ENCODE measurements at places on chromosomes 3 and 15.
A peak's percentile ranks its signal among the peaks of the same experiment; 100 is the strongest.

DNA sequence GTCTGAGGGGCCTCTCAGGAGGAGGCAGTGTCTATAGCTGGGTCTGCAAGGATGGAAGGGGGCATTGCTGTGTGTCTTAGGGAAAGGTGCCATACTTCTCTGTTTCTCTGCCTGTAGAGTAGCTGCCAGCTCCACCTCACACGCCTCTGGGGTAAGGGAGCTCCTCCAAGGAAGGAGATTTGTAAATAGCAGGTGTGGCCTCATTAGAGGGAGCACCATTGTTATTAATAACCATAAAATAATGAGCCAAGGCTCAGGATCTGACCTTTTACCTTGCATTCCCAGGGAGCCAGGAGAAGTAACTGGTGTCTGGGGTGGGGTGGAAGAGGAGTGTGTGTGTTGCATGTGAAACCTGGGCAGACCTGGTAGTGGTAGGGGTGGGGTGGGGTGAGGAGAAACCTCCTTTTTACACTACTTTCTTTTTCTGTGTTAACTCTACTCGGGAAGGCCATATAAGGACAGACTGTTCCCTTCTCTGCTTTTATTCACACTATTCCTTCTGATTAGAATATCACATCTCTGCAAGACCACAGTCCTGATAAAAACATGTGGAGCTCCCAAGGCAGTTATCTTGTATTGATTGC, 2.2 kb upstream of the C15orf39 start:
- DNase-seq: no peak

- DNase-seq: no peak
Measured at GRCh38 chr15:40633178-40633577, 39.1 kb downstream of the KNL1 start.

DNA sequence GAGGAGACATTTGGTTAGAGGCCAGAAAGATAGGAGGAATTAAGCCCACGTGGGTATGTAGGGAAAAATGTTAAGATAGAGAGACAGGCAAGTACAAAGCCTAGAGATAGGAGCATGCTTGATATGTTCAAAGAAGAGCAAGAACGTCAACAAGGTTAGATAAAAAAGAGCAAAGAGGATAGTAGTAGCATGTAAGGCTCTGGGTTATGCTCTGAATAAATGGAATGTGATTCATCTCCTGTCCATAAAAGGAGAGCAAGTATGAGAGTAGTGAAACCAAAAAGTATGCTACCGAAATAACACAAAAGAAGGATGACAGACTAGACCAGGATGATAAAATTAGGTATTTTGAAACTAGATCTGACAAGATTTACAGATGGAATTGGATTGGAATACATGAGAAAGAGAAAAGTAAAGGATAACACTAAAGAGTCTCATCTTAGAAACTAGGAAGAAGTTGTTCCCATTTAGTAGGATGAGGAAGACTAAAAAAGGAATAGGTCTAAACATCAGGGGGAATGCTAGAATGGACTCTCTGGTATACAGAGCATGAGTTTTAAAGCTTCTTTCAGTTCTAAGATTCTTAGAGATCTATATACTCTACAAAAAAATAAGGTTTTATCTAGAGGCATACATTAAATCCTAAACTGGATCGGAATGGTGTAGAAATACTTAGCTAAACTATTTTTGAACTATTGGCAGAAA, 59.1 kb downstream of the TRPM7 start:
- DNase-seq: no peak

DNA sequence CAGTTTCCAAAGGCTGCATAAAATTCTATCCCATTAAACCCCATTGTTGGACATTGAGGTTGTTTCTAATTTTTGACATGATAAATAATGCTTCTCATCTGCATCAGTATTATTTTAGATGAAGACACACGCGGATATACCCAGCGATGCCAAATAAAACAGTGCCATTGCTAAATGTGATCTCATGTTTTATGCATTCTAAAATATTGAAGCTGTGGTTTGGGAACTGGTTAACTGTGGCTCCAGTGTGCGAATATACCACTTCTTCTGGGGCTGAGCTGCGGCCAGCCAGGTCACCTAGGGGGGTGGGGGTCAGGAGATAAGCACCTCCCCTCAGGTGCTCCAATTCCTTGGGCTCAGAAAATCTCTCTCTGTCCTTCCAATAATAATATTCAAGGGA, 230.0 kb downstream of the ADAMTS9 start:
- DNase-seq: no peak

GRCh38 chr15:69380100-69380725, 33.9 kb upstream of the KIF23 start:
- DNase-seq: no peak

DNA sequence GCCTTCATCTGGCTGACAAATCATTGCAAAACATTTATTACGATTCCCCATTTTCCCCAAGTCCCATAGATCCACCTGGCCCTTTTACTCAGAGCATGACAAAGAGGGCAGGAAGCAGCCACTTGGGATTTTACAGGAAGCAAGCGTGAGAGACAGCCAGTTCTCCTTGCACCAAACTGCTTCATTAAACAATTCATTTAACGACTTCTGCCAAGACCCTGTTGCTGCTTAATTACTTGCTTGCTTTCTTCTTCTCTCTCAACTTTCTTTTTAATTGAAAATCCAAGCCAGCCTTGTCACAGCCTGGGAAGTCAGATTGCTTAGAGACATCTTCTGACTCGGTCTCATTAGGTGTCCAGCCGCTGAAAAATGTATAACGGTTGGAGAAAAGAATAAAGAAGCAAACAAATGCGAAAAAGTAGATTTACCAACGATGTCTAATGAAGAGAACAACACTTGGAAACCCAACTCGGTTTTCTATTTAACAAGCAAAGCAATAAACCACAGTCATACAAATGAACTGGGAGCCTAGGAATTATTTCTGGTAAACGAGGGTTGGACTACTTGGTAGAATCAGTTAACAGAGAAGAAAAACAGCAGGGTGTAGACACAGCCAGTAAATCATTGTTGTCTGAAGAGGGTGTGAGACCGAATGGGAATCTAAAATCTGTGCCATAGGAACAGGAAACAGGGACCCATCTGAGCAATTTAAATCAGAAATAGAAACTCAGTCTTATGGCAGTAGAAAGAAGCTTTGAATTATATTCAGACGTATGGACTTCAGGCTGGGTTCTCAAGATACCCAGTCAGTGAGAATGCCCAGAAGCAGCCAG, 298.3 kb downstream of the LRRC3B start:
- DNase-seq: no peak

GRCh38 chr15:69994429-69995205, 103.1 kb downstream of the TLE3 start:
- DNase-seq: no peak

DNA sequence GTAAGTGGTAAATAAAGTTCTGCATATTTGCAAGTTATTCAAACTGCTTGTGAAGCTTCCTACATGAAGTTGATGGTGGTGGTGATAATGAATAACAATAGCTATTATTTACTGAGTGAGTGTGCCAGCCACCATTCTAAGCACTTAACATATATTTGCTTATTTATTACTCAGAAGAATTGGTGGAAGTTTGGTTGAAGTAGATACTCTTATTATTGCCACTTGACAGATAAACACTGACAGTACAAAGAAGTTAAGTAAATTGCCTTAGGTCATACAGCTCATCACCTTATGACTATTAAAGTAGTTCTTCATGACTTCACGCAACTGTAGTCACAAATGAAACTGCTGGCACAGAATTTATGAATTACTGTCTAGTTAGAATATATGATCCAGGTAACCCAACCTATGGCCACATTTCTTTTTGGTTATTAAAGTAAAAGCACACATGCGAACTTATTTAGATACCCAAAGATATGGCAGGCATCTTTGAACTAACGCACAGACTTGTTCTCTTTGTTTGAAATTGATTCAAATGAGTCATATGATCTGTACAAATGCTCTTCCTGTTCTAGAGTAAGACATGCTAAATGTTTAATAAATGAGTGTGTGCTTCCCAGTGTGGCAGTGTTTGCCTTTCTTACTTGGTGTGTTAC, 99.8 kb upstream of the NR2F2 start:
- no peak for DNase-seq

DNA sequence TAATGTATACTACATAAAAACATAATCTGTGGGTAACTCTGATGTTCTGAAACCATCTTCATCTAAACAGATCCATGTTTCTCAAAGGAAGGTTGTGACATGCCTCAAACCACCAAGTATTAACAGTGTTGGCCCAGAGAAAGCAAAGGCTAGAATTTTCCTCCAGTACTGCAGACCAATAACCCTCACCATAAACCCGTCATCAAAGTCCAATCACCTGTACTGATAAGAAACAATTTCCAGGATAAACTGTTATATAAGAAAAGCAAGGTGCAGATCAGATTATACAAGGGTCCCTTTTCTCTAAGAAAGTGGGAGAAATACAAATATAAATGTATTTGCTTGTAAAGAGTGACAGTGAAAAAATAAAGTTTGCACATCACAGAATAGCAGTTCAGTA, 32.3 kb downstream of the TBC1D2B start:
- DNase-seq: no peak

GRCh38 chr15:59059076-59059597, 45.8 kb upstream of the CCNB2 start:
- DNase-seq: no peak

- DNase-seq: peak; percentile 3
Measured at GRCh38 chr3:52153389-52154096, 680 bp downstream of the POC1A start.

- no peak for DNase-seq
Measured at GRCh38 chr3:184712248-184713039, 580 bp upstream of the MAGEF1 start.

GRCh38 chr15:89893027-89893426, 767 bp downstream of the AP3S2 start:
- no peak for DNase-seq

GRCh38 chr15:67189326-67190051, 65.0 kb downstream of the AAGAB start:
- no peak for DNase-seq

DNA sequence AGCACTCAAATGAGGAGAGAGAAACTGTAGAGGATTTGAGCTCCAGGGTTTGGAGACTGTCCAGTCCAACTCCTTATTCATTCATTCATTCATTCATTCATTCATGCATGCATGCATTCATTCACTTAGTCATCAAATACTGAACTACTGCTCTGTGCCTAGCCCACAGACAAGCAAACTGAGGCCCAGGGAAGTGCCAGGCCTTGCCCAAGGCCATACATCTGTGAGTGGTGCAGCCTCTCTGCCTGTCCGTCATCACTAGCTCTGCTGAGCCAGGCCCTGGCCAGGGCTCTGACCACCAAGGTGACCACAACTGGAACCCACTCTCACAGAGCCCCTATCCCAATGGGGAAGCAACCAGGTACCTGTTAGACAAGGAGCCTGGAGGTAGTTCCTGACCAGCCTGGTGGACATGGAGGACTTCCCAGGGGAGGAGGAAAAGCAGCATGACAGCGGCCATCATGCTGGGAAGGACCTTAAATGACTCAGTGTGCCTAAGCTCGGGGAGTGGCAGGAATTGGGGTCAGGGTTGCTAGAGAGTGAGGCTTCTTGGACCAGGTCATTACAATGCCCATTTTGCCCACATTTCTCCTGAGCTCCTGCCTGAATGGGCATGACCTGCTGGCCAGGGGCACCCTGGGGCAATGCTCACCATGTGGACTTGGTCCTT, 27.5 kb upstream of the RPL29 start:
- DNase-seq: no peak

DNA sequence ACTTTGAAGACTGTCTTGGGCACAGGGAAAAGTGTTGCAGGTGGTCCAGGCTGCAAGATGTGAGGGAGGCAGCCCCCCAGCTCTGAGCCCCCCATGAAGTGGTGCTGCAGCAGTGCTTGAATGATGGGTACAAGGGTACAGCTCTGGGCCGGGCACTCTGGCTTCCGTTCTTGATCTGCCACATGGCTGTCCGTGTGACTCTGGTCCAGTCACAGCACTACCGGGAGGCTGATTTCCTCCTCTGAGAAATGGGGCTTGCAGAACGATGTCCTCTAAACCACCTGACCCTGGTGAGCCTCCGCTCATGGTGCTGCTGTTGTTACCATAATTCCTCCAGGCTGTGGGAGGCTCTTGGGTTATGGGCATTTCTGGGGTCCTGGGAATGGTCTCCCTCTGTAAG, 75.1 kb downstream of the FBLN2 start:
- DNase-seq: no peak

DNA sequence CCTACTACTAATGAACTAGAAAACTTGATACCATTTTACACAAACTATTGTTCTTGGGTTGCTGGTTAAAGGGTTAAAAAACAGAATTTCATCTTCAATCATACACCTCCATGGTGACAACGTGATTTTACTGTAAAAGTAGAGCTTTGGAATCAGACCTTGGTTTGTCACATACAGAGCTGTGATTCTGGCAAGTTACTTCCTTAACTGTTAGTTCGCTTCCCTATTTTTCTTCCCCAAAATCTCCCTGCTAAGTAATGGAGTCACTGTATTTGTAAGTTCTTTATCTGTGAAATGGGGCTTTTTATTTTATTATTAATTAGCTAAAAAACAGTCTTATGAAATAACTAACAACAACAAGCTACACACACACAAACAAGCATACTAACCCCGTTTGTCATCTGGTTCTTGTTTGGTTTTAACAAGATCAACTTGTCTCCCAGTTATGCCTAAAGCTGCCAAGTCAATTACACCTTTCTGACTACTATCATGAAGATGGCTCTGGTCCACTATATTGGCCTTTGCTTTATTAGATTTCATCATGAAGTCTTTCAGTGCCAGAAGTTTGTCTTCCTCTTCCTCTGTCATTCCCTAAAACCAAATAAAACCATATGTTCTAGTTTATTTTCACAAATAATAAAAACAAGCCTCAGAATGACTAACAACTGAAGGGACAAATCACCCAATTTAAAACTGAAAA, 38.6 kb downstream of the PIK3R4 start:
- DNase-seq: no peak

- no peak for DNase-seq
Measured at GRCh38 chr3:10585945-10586344, 80.6 kb upstream of the ATP2B2 start.

DNA sequence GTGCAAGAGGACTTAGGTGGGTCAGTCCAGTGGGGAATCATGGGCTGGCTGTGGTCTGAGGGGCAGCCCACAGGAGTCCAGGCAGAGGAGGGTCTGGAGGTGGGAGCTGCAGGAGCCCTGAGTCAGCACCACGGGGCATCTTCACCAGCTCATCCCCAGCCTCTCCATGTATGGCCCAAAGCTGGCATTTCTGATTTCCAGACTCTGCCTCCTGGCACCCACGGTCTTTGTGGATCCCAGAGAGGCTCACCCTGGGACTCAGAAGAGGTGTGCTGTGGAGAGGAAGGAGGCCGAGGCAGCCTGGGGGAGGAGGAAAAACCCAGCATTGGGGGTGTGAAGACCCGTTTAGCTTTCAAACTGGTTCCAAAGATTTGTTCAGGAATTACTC, 64.5 kb upstream of the KLF13 start:
- DNase-seq: no peak

- DNase-seq: peak; percentile 43
Measured at GRCh38 chr3:62665627-62666437, 209.4 kb downstream of the CADPS start.

- no peak for DNase-seq
Measured at GRCh38 chr15:87686339-87686738, 570.2 kb downstream of the NTRK3 start.

Measured in NCI-H1436 (cell line).